OCI-LY7 (cell line): ENCODE measurements at places on chromosomes 6 and 20. TPM values are rescaled to one million over a fixed set of nuclear protein-coding genes. Genes with fewer than 3 reads are reported as not detected.

The SASH1 gene
- not detected in 2 replicates for total RNA-seq

The BANF2 gene
- total RNA-seq: not detected in 2 replicates

The COL21A1 gene
- not detected in 2 replicates for total RNA-seq

The FAM209B gene
- not detected in 2 replicates for total RNA-seq

DNA sequence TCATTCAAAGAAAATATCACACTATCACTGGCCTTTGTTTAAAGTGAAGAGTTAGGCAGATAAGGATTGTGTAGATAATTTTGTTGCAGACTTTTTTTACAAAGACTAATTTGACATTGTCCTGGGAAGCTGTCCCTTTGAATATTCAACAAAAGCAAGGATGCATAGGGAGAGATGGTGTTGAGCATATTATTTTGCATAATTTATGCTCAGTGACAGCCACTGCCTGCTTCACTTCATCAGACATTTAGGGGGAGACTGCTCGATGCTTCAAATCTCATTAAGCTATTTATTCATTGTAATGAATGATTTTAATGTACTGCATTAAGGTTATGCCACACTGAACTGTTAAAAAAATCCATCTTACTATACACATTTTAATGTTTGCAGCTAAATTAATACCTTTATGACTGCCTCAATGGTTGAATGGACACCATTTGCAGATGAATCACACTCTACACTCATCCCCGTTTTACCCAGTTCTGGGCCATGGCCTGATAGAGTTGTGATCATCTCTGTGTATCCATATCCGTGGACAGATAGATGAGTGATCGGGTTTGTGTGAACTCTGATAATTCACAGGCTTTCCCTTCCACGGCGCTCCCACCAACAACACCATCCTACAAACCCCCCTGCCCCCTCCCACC, 128.0 kb downstream of the CDH4 start:
- no peak for DNase-seq

- DNase-seq: no peak
These were observed 309.8 kb downstream of the CDC5L start for GRCh38 chr6:44697327-44697726.

- no peak for DNase-seq
These were observed 29.6 kb upstream of the MPC1 start for GRCh38 chr6:166412156-166412910.

GRCh38 chr6:45595010-45595851, 217.5 kb upstream of the SUPT3H start:
- no peak for DNase-seq
